ENCODE measurements at places on chromosomes 12 and 14.

GRCh38 chr12:48026060-48026827, 22.0 kb upstream of the COL2A1 start:
- no peak for DNase-seq

DNA sequence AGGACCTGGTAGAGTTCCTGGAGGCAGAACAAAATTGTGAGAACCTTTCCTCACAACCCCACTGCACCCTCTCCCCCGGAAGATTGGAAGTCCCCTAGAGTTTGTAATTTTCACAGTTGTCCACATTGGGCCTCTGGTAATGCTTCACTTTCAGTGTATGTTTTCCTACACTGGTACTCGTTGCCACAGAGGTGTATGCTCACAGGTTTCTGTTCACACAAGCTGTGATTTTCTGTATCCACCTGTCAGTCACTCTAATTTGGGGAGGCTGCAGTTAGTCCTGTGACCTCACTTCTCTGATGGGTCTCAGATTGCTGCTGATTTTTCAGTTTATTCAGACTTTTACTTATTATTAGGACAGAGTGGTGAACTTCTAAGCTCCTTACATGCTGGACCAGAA, 66.4 kb upstream of the BMP4 start:
- DNase-seq: no peak

- no peak for DNase-seq
Measured at GRCh38 chr14:95725685-95726336, 11.9 kb upstream of the TCL1A start.

- DNase-seq: no peak
Measured at GRCh38 chr12:26713885-26714383, 119.1 kb downstream of the ITPR2 start.

GRCh38 chr14:103108749-103109207, 14.3 kb downstream of the EXOC3L4 start:
- DNase-seq: no peak

DNA sequence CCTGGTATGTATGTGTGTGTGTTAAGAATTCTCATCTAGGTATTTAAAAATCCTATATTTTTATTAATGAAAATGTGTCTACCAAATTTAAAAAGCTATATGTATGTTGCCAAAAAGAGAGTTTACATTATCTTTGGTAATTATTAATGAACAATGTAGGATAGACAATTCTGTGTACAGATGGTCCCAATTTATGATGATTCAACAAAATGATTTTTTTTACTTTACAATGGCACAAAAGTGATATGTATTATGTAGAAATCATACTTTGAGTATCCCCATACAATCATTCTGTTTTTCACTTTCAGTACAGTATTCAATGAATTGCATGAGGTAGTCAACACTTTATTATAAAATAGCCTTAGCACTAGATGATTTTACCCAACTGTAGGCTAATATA, 39.4 kb downstream of the IRAK3 start:
- DNase-seq: no peak

DNA sequence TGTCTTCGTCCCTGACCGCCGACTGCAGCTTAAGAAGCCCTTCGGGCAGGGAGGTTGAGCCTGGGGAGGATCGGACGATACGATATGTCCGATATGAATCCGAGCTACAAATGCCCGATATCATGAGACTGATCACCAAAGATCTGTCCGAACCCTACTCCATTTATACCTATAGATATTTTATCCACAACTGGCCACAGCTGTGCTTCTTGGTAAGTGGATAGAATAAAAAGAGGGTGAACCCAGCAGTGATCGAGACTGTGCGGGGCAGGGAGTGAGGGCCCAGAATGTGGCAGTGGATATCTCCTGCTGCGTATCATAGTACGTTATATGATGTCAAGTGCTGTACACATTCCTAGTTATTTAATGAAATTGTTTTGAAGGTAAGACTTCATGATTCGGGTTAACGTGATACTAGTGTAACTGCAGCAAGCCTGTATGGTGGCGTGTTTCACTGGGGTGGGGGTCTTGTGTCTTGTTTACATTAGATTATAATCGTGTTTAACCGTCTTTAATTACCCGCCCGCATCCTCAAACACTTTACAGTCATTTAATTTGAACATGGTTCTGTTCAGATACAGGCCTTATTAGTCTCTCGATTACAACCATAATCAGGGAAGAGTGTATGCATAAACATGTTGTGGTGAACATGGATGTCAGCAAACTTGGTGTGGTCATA, 1.3 kb downstream of the NAA30 start:
- no peak for DNase-seq

GRCh38 chr12:1398673-1399072, 195.7 kb downstream of the FBXL14 start:
- DNase-seq: no peak

DNA sequence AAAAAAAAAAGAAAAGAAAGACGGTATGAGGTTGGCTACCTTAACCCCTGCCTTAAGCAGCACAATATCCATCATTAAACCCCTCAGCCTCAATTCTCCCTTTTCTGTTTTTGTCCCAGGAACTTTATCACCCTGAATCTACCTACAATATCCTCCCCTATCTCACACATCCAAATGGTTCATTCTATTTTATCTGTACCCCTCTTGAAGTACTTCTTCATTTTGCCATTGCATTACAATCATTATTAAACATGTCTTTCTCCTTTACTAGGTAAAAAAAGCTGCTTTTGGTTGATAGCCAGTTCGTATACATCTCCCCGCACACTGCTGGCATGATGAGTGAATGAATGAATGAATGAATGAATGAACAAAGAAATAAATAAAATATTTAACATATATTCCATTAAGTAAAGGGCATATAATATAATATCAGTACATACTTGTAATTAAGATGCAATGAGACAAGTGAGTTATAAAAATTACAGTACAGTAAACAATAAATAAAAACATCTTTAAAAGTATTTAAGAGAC, 364 bp upstream of the GPR65 start:
- no peak for DNase-seq

DNA sequence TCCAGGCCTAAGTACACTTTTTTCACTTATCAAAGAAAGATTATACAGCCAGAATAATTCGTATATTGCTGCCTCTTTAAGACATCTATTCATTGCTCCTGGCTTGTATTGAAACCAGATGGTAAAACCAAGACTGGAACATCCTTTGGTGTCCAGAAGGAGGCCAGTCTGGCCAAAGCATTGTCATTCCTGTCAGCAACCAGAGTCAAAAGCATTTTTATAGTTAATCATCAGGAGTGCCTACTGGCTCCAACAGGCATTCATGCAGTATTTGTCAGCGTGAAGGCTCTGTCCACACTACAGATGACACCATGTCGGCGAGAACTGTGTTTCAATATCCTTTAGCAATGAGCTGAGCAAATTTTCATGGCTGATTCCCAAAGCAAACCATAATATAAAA, 118.0 kb upstream of the G2E3 start:
- no peak for DNase-seq

DNA sequence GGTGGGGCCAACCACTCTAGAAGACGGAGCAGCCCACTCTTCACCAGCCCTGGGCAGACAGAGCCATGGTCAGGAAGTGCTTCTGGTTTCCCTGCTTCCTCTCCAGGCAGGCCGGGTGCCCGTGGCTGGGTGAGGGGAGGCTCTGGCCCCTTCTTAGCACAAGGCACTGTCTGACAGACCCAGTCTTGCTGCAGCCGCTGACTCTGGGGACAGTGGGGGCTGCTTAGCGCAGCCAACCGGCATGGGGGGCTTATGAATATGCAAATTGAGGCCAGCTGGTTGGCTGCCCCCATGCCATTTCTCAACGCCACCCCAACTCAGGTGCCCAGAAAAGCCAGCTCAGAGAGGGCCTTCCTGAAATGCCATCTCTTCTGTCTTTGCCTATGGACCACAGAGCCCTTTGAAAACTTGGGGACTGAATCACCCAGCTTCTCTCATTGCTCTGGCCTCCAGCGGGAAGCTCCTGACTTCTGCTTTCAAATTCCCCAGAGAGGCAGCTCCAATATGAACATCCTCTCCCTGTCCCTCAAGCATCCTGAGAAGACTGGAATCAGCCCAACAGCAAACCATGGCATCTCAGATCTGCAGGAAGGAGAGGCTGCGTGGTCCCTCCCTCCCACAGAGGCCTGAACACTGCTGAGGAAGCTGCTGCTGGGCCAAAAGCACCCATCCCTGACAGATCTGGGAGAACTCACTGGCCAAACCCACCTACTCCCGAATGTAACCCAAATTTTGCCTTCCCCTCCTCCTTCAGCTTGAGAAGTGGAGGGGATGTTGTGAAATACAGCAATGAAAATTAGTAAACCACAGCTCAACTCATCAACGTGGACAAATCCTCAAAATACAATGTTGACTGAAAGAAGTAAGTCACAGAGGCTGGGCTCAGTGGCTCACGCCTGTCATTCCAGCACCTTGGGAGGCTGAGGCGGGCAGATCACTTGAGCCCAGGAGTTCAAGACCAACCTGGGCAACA, at the start of gene PROX2:
PROX2 (minus strand) TSS at position 205 of the 973 bp plus-strand sequence. CDS start 12,311 bp downstream, outside the sequence.
- DNase-seq: peak; percentile 24

DNA sequence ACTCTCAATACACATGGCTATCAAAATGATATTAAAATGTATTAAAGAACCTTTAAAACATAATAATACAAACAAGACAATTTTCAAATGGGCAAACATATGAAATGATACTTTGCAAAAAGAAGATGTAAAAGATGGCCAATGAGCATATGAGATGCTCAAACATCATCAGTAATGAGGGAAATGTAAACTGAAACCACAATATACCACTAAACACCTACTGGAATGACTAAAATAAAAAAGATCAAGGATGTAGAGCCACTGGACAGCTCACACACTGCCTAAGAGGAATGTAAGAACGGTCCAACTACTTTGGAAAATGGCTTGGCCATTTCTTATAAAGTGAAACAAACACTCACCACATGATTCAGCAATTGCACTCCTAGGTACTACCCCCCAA, 97.2 kb upstream of the BBS10 start:
- no peak for DNase-seq

- no peak for DNase-seq
Measured at GRCh38 chr14:86739761-86740160, 1209.8 kb downstream of the FLRT2 start.

- DNase-seq: no peak
Measured at GRCh38 chr14:65958664-65959562, 527.3 kb upstream of the CCDC196 start.

- peak; percentile 46 for DNase-seq
Measured at GRCh38 chr14:103624860-103625259, 4.2 kb upstream of the KLC1 start.

GRCh38 chr14:65075628-65076325, 26.5 kb downstream of the MAX start:
- no peak for DNase-seq

Measured in activated CD4-positive, alpha-beta memory T cell treated with anti-CD3 and anti-CD28 coated beads, Interleukin-2, amount 10 ng/mL, durations not matched to agents 7 days and 5 days (primary cell).